ENCODE measurements at places on chromosomes 2 and 18.

- H3K27ac ChIP-seq = no peak overlapping the region
- no peak overlapping the region for H3K4me3 ChIP-seq
- H3K36me3 ChIP-seq = no peaks in the 10 kb centered on the region
- DNase-seq = no peak
Measured at GRCh38 chr2:26522325-26522724, 44.4 kb upstream of the OTOF start.

GRCh38 chr2:105571445-105571987, 172.7 kb upstream of the FHL2 start:
- no peaks in the 10 kb centered on the region for H3K36me3 ChIP-seq
- peak; percentile 37 for DNase-seq
- H3K4me3 ChIP-seq = no peak overlapping the region
- H3K27ac ChIP-seq = no peak overlapping the region
- peaks cover 5% of the 10 kb centered on the region for H3K4me1 ChIP-seq
- H3K27me3 ChIP-seq = no peaks in the 10 kb centered on the region

DNA sequence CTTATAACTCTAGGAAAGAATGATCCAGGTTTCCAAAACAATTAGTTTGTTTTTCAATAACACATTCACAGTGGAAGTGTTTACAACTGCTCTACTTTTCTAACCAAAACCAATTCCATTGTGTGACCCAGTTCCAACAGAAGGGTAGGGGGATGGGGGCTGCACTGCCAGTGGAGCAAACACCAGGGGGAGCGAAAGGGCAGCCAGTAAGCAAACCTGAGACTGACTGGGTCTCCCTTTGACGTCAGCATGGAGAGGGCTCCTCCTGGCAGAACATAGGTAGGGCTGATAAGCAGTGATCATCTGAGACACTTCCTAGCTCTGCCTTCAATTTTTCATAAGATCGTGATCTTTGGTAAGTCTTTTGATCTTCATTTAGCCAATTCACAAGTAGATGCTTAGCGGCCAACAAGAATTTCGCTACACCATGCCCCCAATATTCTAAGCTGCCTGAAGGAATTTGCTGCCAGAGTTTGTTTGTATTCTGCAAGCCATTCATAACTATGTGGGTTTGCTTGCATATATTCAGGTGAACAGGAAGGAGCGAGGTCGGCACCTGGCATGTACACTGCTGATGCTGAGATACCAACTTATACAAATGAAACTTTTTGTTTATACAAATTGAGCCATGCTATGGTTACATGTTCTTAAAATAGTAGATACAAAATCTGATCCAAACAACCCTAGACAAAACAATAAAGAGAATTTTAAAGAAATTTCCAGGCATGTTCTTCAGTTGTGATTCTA, 45.9 kb downstream of the ST6GAL2 start:
- no peaks in the 10 kb centered on the region for H3K27me3 ChIP-seq
- H3K27ac ChIP-seq = no peak overlapping the region
- no peak overlapping the region for H3K4me3 ChIP-seq
- no peaks in the 10 kb centered on the region for H3K36me3 ChIP-seq
- DNase-seq = no peak

GRCh38 chr2:230634146-230634545, 78.5 kb upstream of the CAB39 start:
- H3K27me3 ChIP-seq = no peaks in the 10 kb centered on the region
- DNase-seq = no peak
- no peak overlapping the region for H3K27ac ChIP-seq

GRCh38 chr2:234025891-234026401, 24.6 kb upstream of the SPP2 start:
- H3K27me3 ChIP-seq = no peaks in the 10 kb centered on the region
- H3K27ac ChIP-seq = no peak overlapping the region
- no peaks in the 10 kb centered on the region for H3K36me3 ChIP-seq
- H3K4me3 ChIP-seq = peak overlapping the region; percentile 15
- no peak for DNase-seq

DNA sequence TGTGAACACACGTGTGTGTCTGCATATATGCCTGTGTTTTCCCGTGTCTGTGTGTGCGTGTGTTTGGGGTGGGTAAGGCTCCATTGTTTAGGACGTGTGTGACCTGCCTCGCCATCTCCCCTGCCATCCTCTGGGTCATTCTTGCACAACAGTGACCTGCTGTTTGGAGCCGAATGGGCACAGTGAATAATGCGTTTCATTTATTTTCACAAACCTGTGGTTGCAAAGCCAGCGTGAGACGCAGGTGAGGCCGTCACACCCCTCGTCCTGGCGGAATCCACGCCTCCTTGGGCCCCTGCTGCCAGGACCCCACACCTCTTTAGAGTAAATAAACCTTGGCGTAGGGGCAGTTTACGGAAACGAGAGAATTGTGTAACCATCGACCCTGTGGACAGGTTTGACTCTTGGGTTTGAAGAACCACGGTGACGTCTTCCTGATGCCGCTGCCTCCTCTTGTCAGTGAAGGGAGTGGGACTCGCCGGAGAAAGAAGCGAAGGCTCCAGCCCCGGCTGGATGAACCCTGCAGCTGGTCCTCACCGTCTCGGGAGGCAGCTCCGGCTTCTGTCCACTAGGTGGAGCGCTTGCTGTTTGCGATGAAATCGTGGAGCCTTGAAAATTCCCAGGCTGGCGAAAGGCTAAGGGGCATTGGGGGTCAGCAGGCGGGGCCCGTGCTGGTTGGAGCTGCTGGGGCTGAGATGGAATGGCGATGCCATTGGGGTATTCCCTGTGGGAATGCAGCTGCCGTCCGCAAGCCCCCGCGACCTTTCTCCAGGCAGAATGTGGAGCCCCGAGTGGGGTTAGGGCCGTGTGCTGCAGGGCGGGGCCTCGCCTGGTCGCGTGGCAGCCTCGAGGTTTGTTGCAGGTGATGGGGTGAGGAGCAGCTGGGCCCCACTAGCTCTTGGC, 81.1 kb downstream of the RTP5 start:
- H3K27ac ChIP-seq = no peak overlapping the region
- no peaks in the 10 kb centered on the region for H3K4me1 ChIP-seq
- H3K27me3 ChIP-seq = no peaks in the 10 kb centered on the region
- peak; percentile 83 for DNase-seq

DNA sequence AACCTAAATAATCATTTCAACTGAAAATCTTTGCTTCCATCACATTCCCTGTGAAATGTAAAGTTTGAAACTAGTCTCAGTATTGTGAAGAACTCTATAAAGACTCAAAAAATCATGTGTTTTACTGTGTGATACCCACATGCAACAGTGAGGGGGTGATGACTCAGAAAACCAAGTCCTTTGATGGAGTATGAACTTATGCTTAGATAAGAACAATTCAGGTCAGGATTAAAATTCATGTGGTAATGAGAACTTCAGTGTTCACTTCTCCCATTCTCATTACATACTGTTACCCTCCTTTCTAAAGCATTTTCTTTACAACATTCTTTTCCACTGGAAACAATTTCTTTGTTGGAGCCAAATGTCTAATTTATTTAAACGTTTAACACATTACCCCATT, 360.2 kb downstream of the FSIP2 start:
- no peak overlapping the region for H3K27ac ChIP-seq
- no peak for DNase-seq
- no peak overlapping the region for H3K4me3 ChIP-seq
- H3K4me1 ChIP-seq = peaks cover 10% of the 10 kb centered on the region
- H3K36me3 ChIP-seq = no peaks in the 10 kb centered on the region
- no peaks in the 10 kb centered on the region for H3K27me3 ChIP-seq

- DNase-seq = no peak
- H3K27me3 ChIP-seq = no peaks in the 10 kb centered on the region
- no peaks in the 10 kb centered on the region for H3K4me1 ChIP-seq
- no peaks in the 10 kb centered on the region for H3K36me3 ChIP-seq
Measured at GRCh38 chr2:158650646-158651357, 144.3 kb upstream of the DAPL1 start.

GRCh38 chr2:59236723-59237122, 995.6 kb upstream of the FANCL start:
- H3K27ac ChIP-seq = no peak overlapping the region
- DNase-seq = no peak
- no peaks in the 10 kb centered on the region for H3K27me3 ChIP-seq

DNA sequence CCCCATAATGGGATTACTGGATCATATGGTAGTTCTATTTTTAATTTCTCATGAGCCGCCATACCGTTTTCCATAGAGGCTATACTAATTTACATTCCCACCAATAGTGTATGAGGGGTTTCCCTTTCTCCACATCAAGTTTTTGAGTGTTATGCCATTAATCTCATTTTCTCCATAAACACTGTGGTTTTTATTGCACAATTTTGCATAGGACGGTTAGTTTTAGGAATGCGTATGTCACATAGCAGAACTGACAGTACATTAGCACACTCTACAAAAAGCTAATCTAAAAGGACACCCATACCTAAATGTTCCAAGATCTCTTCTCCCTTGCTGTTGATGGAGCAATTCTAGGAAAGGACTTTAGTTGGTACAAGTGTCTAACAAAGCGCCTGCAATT, 32.5 kb downstream of the DARS1 start:
- H3K27ac ChIP-seq = no peak overlapping the region
- H3K4me3 ChIP-seq = no peak overlapping the region
- H3K27me3 ChIP-seq = no peaks in the 10 kb centered on the region
- H3K4me1 ChIP-seq = peaks cover 13% of the 10 kb centered on the region
- DNase-seq = no peak
- no peaks in the 10 kb centered on the region for H3K36me3 ChIP-seq

GRCh38 chr2:25362434-25363145, 20.9 kb upstream of the DNMT3A start:
- H3K4me1 ChIP-seq = peaks cover 5% of the 10 kb centered on the region
- peak overlapping the region; percentile 48 for H3K27ac ChIP-seq
- H3K36me3 ChIP-seq = no peaks in the 10 kb centered on the region
- no peaks in the 10 kb centered on the region for H3K27me3 ChIP-seq

- no peak overlapping the region for H3K4me3 ChIP-seq
- no peak for DNase-seq
- H3K4me1 ChIP-seq = no peaks in the 10 kb centered on the region
- H3K27me3 ChIP-seq = no peaks in the 10 kb centered on the region
Measured at GRCh38 chr18:76354348-76354747, 140.7 kb downstream of the ZNF516 start.

DNA sequence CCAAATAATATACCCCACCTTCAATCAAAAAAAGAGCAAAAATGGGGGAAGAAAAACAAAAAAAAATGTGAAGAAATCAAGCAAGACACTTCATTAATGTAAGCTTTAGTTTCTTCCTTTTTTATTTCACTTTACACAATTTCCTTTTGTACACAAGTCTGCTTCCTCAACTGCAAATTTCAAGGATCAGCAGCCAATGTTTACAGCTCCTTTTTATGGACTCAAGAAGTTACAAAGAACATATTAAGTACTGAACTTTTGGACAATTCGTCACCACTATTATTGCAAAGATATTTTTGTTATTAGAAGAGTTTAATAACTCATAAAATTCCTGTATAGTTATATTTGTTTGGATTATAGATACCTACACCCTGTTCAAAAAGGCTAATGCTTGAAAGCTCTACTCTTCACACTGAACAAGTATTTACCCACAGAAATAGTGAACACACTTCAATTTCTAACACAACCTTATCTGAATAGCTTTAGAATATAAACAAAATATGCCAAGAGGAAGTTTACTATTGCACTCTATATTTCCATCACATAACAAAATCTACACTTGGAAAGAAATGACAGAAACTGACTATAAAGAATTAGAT, 658.7 kb upstream of the CNTNAP5 start:
- H3K27ac ChIP-seq = no peak overlapping the region
- DNase-seq = no peak
- no peaks in the 10 kb centered on the region for H3K36me3 ChIP-seq
- no peaks in the 10 kb centered on the region for H3K27me3 ChIP-seq

GRCh38 chr2:160015746-160016145, 46.7 kb downstream of the PLA2R1 start:
- H3K27ac ChIP-seq = no peak overlapping the region
- H3K27me3 ChIP-seq = no peaks in the 10 kb centered on the region
- H3K4me3 ChIP-seq = no peak overlapping the region
- DNase-seq = no peak

DNA sequence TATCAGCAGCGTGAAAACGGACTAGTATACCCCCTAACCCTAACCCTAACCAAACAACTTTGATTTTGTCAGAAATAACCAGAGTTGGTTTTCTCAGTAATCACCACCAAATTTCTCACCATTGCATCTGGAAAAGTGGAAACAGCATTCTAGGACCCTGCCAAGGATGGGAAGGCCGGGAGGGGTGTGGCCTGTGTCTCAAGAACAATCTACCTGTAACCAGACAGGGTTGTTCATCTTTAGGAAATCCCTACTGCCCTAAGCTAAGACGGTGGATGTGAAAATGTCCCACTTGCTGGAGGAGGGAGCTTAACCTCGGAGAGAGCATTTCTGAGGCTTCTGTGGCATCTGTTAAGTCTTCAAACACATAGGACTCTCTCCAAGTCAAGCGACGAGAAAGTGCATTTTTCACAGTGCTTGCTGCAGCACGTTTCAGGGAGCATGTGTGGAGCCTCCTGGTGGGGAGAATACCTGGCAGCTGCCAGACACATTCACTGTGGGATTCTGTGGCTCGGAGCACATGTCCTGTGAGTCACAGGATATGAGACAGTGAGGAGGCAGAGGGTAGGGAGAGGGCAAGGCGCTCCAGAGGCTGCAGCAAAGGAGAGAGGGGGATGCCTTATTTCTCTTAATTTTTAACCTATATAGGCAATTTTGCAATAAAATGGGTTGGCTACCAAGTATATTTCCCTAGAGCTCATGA, 207.5 kb downstream of the SPP2 start:
- no peaks in the 10 kb centered on the region for H3K4me1 ChIP-seq
- peak; percentile 33 for DNase-seq
- H3K4me3 ChIP-seq = no peak overlapping the region
- no peaks in the 10 kb centered on the region for H3K27me3 ChIP-seq

DNA sequence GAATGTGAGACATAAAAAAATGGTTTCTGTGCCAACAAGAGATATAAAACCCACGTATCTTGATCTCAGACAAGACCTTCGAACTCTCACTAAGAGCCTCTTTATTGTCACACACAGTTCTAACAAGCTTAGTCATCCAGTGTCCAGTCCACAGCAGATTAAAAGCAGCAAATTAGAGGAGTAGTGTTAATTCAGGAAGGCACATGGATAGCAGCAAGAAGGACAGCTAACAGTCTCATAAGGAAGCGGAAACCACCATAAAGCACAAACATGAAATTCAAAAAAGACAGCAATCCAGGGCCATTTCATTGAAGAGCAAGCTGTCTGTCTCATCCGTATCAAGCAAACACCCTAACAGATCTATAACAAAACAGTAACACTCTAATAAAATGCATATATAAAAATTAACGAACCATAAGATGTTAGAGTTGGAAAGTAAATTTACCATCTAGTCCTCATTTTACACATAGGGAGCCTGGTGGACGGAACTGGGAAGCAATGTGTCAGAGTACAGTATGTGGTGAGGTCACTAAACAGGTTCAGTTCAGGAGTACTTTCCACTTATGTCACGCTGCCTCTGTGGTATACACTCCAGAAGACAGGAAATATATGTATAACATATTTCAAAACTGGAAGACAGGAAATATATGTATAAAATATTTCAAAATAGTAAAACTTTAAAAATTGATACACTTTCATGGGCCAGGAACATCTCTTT, 18.3 kb downstream of the AAK1 start:
- H3K27me3 ChIP-seq = no peaks in the 10 kb centered on the region
- DNase-seq = no peak
- H3K36me3 ChIP-seq = no peaks in the 10 kb centered on the region
- peaks cover 56% of the 10 kb centered on the region for H3K4me1 ChIP-seq
- no peak overlapping the region for H3K27ac ChIP-seq
- no peak overlapping the region for H3K4me3 ChIP-seq

Measured in adrenal gland (tissue), 19 donors.